ENCODE measurements at places on chromosomes 7 and 10.
A peak's percentile ranks its signal among the peaks of the same experiment; 100 is the strongest.

- no peak for DNase-seq
These were observed 3.9 kb downstream of the FAM20C start for GRCh38 chr7:196283-196682.

DNA sequence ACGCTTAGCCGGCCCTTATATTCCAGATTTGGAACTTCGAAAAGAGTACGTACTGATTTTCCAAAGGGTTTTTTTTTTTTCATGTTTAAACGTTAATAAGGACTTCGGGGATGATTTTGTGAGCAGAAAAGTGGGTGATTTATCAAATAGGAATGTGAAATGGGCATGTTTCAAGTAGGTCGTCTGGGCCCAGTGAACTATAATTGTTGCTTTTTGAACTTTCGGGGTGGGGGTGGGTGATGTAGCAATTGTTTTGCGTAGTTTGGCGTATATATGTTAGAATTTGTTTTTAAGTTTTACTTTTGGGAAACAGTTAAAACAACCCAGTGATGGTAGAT, 299 bp upstream of the PBLD start:
- DNase-seq, result peak; percentile 74

DNA sequence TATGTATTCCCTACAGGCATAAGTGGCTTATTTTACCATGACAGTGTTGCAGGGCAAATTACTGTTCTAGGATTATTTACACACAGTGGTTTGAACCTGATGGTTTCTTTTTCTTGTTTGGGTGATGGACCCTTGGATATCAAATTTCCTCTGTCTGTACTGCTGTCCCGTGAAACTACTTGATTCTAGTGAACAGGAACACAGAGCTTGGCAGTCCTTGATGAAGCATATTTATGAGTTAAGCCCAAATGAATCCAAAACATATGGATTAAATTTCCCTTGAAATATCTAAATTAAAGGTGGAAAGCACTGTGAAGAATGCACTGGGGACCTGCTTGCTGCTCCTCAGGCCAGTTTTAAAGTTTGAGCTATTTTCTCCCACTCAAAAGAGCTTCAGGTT, 635.3 kb downstream of the INHBA start:
- no peak for DNase-seq

DNA sequence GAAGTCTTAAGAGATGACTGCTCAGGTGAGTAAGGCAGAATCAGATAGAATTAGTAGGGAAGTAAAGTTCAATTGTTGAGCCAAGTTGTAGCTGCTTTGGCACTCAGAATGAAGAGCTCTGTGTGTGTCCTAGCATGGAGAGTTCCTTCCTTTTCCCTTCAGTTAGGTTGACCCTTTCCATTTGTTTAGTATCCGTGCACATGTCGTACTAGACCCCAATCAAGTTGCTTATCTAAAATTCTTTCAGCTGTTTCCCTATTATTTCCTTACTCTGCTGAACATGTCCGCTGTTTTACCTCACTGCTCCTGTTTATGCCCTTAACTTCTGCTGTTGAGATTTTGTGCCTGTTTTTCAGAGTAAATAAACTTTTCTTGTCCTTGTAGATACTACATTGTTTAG, 13.3 kb downstream of the ZNF655 start:
- no peak for DNase-seq

- no peak for DNase-seq
These were observed 5.1 kb upstream of the PMPCB start for GRCh38 chr7:103292122-103292521.
